ENCODE measurements at places on chromosomes 3 and 15. TPM values are rescaled to one million over a fixed set of nuclear protein-coding genes. Genes with fewer than 3 reads are reported as not detected.
A peak's percentile ranks its signal among the peaks of the same experiment; 100 is the strongest.

DNA sequence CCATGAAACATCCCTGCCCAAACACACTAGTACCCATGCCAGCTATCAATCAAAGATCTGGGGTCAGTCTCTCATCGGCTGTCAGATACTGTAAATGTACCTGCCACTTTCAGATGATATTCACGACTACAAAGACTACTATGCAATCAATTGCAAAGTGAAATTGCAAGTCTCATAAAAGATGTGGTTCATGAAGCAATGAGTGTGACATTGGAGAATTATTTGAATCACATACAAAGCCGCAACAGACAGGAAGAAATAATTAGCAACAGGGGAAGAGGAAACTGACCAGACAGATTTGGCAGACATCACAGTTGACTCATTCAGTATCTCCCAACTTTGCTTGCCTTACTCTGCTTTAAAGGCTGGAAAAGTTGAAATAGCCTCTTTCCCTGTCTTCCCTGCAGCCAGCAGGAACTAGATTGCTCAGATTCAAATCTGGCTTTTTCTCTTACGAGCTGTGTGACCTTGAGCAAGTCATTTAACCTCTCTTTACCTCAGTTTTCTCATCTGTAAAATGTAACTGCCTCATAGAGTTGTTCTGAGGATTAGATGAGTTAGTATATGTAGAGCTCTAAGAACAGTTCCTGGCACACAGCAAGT is 95.7 kb upstream of the C3orf80 start:
- no peaks in the 10 kb centered on the region for H3K27me3 ChIP-seq
- DNase-seq = no peak
- no peak overlapping the region for H3K27ac ChIP-seq
- no peaks in the 10 kb centered on the region for H3K36me3 ChIP-seq

DNA sequence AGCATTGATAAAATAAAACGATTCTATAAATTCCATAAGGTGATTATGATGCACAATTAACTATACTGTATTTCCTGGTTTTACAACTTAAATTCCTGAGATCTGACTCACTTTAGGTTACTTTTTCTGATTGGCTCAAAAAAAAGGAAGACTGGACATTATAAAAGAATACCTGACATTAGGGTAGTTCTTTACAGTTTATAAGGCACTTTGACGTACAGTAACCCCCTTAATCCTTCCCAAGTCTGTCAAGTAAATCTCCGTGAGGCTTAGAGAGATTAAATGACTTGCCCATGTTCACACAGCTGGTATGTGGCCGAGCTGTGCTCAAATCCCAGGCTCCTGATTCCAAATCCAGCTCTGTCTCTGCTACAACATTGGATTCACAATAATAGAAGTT is 1.0 kb upstream of the SLTM start:
- peak overlapping the region; percentile 95 for H3K4me3 ChIP-seq
- peaks cover 12% of the 10 kb centered on the region for H3K4me1 ChIP-seq
- DNase-seq = no peak
- H3K27ac ChIP-seq = peak overlapping the region; percentile 99

Gene KLHL25
- total RNA-seq = 9.9 TPM

- no peaks in the 10 kb centered on the region for H3K4me1 ChIP-seq
- no peak overlapping the region for H3K27ac ChIP-seq
- H3K36me3 ChIP-seq = no peaks in the 10 kb centered on the region
Observed at GRCh38 chr15:95298729-95299128, 1031.8 kb upstream of the NR2F2 start.

DNA sequence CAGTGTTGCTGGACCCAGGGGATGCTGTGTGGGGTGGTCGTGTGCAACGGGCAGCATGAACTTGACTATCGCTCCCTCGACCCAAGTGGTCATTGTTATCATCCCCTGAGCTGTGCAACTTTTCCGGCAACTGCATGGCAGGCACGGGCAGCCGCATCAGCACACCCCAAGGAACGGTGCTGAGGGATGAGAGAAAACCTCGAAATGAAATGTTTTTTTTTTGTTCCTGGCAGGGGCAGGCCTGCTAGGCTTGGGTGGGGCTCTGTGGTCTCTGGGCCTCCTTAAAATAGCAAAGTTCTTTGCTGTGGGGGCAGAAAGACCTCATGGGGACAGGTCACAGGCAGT is 51.4 kb downstream of the CORO2B start:
- no peaks in the 10 kb centered on the region for H3K36me3 ChIP-seq
- peak; percentile 30 for DNase-seq
- no peaks in the 10 kb centered on the region for H3K27me3 ChIP-seq
- no peak overlapping the region for H3K4me3 ChIP-seq

DNA sequence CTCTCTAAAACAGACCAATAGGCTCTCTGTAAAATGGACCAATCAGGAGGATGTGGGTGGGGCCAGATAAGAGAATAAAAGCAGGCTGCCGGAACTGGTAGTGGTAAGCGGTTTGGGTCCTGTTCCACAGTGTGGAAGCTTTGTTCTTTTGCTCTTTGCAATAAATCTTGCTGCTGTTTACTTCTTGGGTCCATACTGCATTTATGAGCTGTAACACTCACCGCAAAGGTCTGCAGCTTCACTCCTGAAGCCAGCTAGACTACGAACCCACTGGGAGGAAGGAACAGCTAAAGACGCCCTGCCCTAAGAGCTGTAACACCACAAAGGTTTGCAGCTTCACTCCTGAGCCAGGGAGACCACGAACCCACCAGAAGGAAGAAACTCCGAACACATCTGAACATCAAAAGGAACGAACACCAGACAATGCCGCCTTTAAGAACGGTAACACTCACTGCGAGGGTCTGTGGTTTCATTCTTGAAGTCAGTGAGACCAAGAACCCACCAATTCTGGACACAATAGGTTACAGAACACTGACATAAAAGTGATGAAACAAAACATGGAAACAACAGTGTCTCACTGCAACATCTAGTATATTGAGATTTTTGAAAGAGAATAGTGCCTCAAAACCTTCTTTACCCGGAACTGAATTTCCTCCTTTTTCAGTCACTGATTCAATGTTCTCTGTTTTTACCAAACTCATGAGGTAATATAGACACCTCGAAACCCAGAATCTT is 28.8 kb upstream of the PLSCR2 start:
- no peak overlapping the region for H3K27ac ChIP-seq
- H3K36me3 ChIP-seq = no peaks in the 10 kb centered on the region
- DNase-seq = no peak
- H3K4me3 ChIP-seq = no peak overlapping the region
- no peaks in the 10 kb centered on the region for H3K27me3 ChIP-seq

Gene DZIP3
- total RNA-seq = 5.6 TPM

- H3K4me3 ChIP-seq = no peak overlapping the region
- no peak for DNase-seq
- H3K27ac ChIP-seq = no peak overlapping the region
Observed at GRCh38 chr3:25403968-25404367, 24.1 kb upstream of the RARB start.

DNA sequence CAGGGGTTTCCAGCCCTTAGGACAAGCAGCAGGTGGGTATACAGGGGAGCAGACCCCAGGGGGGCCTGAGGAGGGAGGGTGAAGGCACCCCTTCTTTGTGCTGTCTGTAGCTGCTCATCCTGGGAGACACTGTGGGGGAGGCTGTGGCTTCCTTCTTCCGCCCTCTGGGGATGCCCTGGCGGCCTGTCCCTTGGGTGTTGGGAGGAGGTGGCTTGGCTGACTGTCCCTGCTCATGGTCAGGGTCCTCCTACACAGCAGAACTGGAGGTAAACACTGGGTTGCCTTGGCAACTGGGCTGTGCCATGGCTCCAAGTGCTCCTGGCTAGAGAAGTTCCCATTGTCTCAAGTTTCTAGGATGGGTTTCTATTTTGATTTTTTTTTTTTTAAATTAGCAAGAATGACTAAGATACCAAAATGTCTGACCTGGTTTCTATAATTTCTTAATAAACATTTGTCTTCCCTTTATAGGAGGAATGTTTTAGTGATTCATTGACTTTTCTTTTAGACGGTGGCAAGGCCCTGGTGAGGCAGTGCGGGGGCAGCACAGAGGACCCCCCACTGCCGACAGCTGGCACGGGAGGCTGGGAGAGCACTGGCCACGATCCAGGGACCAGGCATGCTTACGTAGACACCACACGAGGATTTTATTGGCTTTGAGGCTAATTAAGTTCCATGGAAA is 12.4 kb downstream of the KLF13 start:
- peak; percentile 56 for DNase-seq

DNA sequence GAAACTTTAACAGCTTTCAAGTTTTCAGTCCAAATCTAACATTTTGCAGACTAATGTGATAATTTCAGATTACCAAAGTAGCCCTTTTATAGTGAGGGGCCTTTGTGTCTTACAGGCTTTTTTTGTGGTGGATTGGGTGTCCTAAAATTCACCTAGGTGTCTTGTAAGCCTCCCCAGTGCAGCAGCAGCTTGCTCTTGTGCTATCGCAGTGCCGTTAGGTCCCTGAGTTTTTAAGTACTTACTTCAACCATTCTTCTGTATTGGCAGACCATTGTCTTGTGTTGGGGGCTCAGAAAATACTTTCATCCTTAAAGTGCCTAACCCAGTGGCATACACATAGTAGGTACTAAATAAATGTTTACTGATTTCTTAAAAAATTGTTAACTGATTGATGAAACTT is 2.1 kb downstream of the PDE8A start:
- H3K27ac ChIP-seq = peak overlapping the region; percentile 94
- no peak for DNase-seq
- H3K4me3 ChIP-seq = peak overlapping the region; percentile 88
- peaks cover 3% of the 10 kb centered on the region for H3K4me1 ChIP-seq

- DNase-seq = no peak
- no peaks in the 10 kb centered on the region for H3K36me3 ChIP-seq
- no peaks in the 10 kb centered on the region for H3K27me3 ChIP-seq
- H3K4me1 ChIP-seq = no peaks in the 10 kb centered on the region
Observed at GRCh38 chr15:39188930-39189329, 391.9 kb upstream of the THBS1 start.

Gene GOLGA8Q
- 1.7 TPM for total RNA-seq

DNA sequence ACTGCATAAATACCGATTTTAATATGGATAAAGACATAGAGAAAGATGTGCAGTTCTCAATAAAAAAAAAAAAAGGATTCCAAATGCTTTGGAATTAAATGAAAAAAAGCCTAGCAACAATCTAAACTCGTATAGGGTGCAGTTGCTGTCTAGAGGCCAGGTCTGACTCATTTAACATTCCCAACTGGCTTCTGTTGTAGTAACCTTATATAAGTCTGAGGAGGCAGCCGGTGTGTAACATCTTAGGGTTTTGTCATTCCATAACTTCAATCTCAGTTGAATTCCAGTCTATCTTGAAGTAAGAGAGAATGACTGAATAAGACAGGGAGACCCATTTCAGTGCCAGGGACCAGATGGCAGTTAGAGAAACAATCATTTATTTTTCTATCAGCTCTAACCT is 6.5 kb downstream of the PDCD10 start:
- H3K4me1 ChIP-seq = no peaks in the 10 kb centered on the region
- no peaks in the 10 kb centered on the region for H3K27me3 ChIP-seq
- no peak overlapping the region for H3K4me3 ChIP-seq
- no peaks in the 10 kb centered on the region for H3K36me3 ChIP-seq

Gene MNS1
- total RNA-seq = 1.3 TPM

GRCh38 chr15:66661432-66662096 is 40.5 kb upstream of the SMAD6 start:
- H3K36me3 ChIP-seq = no peaks in the 10 kb centered on the region
- no peaks in the 10 kb centered on the region for H3K27me3 ChIP-seq
- H3K27ac ChIP-seq = no peak overlapping the region

GRCh38 chr15:88701561-88702095 is 62.8 kb downstream of the ISG20 start:
- DNase-seq = peak; percentile 68
- no peaks in the 10 kb centered on the region for H3K36me3 ChIP-seq
- H3K27ac ChIP-seq = no peak overlapping the region
- H3K27me3 ChIP-seq = no peaks in the 10 kb centered on the region

DNA sequence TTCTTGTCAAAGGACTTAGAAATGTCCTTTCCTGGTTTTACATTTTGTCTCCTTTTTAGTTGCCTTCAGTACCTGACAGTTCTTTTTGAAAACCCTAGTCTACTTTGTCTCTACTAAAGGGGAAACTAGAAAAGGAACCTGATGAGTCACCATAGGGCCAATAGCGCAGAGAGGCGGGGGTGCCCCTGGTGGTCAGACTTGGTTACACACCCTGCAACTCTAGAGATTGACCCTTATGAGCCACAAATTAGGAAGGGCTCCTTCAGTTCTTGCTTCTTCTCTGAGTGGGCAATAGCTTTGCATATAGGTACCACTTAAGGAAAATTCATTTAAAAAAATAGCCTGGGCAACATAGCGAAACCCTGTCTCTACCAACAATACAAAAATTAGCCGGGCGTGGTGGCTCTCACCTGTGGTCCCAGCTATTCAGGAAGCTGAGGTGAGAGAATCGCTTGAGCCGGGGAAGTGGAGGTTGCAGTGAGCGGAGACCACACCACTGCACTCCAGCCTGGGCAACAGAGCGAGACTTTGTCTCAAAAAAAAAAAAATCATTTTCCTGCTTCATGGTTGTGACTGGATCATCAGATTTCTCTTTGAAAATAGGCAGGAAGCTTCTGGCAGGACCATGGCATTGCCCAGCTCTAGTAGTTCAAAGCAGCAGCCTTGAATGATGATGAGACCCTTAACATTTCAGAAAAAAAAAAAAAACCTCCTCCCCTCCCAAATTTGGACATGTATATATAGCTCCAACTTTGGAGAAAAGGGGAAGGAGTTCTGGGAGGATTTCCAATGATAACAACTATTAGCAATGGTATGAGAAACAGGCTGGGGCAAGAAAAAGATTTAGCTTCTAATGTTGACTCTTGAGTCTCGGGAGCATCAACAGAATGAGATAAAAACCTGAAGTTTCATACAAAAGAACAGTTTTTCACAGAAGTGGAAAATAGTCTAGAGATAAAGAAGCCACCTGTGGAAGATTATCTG is 45.2 kb upstream of the RASA2 start:
- peak overlapping the region; percentile 10 for H3K27ac ChIP-seq
- DNase-seq = peak; percentile 69
- H3K36me3 ChIP-seq = peaks cover 55% of the 10 kb centered on the region
- H3K4me3 ChIP-seq = no peak overlapping the region

DNA sequence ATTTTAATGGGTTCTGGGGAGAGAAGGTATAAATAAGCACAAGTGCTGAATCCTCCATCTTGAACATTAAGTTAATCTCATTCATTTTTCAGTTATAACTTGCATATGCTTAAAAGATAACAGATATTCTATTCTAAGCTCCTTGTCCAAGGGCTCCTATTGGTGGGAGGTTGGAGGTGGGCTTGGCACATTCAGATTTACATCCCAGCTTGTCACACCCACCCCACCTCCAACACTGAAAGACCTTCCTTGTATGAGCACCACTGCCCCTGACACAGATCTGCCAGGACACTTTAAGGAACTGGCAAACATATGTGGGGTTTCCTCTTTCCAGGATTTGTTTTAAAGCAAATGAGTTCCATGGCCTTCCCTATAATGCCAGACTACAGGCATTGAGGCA is 30.6 kb downstream of the HOMER2 start:
- no peaks in the 10 kb centered on the region for H3K4me1 ChIP-seq
- H3K36me3 ChIP-seq = no peaks in the 10 kb centered on the region
- H3K4me3 ChIP-seq = no peak overlapping the region
- no peak for DNase-seq
- H3K27me3 ChIP-seq = no peaks in the 10 kb centered on the region
- no peak overlapping the region for H3K27ac ChIP-seq

Gene WNT5A
- total RNA-seq = 4.6 TPM

- no peaks in the 10 kb centered on the region for H3K27me3 ChIP-seq
- H3K27ac ChIP-seq = no peak overlapping the region
- no peaks in the 10 kb centered on the region for H3K4me1 ChIP-seq
Observed at GRCh38 chr3:68441054-68441453, 491.3 kb downstream of the TAFA4 start.

Measured in Peyer's patch (tissue), 4 donors.